ENCODE measurements at places on chromosomes 5 and 9. TPM values are rescaled to one million over a fixed set of nuclear protein-coding genes. Genes with fewer than 3 reads are reported as not detected.

Gene SLC6A18
- not detected for total RNA-seq

Gene PCDHGA7
- total RNA-seq: 8.7 TPM

Gene ADAMTS6
- total RNA-seq: 3.4 TPM

Gene GRM6
- total RNA-seq: not detected
